ENCODE measurements at places on chromosomes 5 and 9. TPM values are rescaled to one million over a fixed set of nuclear protein-coding genes. Genes with fewer than 3 reads are reported as not detected.

CFAP90 gene
- 0.84 TPM for total RNA-seq

PLAC8L1 gene
- not detected for total RNA-seq

PDCD1LG2 gene
- total RNA-seq: 4.9 TPM

PLEKHG4B gene
- 2.2 TPM for total RNA-seq

GABRA1 gene
- total RNA-seq: not detected
